Activated T-helper 1 cell treated with anti-CD3 and anti-CD28 coated beads, Interleukin-12 subunit alpha, Interleukin-12 subunit beta, Interleukin-2, Interleukin-4 antibody, amounts not matched to agents 30 ng/mL and 10 ng/mL and 1 ng/mL, durations not matched to agents 14 hours and 24 hours and 36 hours (primary cell): ENCODE measurements at places on chromosomes 13 and 19.
A peak's percentile ranks its signal among the peaks of the same experiment; 100 is the strongest.

DNA sequence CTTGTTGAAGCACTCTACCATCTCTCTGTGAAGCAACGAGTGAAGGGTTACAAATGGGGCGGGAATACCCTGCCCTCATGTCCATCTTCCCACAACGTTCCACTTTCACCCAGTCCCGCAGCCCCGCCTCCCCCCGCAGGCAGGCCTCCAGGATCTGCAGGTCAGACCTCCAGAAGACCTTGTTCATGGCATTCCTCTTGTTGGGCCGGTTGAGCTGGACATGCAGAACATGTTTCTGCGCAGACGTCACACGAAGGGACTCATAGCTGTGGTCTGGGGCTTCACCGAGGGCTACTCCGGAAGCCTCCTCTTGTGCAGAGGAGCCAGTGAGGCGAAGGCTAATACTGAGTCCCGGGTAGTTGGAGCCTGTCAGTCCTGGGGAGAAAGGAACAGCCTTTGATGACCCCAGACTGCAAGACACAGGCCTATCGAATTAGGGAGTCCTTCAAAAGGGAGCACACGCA lies 420 bp downstream of the ECH1 start:
- H3K4me1 ChIP-seq, result peaks cover 22% of the 10 kb centered on the region
- H3K27ac ChIP-seq, result peak overlapping the region; percentile 95
- peaks cover 23% of the 10 kb centered on the region for H3K36me3 ChIP-seq
- H3K4me3 ChIP-seq, result peak overlapping the region; percentile 89
- DNase-seq, result no peak
- no peaks in the 10 kb centered on the region for H3K27me3 ChIP-seq

DNA sequence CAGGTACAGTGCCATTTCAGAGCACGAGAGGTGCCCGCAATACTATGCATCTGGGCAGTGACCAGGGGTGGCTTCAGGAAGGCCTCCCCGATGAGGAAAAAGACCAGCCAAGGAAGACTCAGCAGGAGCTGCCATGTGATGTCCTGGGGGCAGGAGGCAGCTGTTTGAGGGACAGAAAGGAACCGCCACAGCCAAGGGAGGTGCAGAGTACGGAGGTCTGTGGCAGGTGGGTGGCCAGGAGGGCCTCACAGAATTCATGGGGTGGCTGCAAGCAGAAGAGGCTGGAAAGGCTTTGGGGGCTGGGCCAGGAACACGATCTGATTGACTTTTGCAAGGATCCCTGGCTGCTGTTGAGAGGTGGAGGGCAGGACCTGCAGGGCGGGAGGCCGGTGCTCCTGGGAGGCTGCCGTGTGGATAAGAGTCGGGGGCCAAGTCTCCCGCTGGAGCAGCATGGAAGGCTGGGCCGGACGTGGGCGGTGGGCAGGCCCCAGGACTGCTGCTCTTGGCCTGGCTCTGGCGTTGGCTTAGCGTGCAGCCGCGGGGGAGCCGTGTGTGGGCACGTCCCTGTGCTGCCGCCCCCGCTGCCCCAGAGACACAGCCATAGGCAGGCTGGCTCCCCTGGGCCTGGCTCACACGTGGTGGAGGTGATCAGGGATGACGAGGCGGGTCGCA lies 29.1 kb downstream of the CEBPA start:
- H3K27me3 ChIP-seq, result no peaks in the 10 kb centered on the region
- no peak for DNase-seq
- H3K27ac ChIP-seq, result no peak overlapping the region
- no peaks in the 10 kb centered on the region for H3K36me3 ChIP-seq
- no peak overlapping the region for H3K4me3 ChIP-seq
- H3K4me1 ChIP-seq, result peaks cover 10% of the 10 kb centered on the region

- peak overlapping the region; percentile 96 for H3K4me3 ChIP-seq
- H3K36me3 ChIP-seq, result peaks cover 59% of the 10 kb centered on the region
- no peak overlapping the region for H3K27ac ChIP-seq
- no peak for DNase-seq
- H3K4me1 ChIP-seq, result peaks cover 25% of the 10 kb centered on the region
Observed at GRCh38 chr19:21143854-21144253, 2.0 kb downstream of the ZNF431 start.

DNA sequence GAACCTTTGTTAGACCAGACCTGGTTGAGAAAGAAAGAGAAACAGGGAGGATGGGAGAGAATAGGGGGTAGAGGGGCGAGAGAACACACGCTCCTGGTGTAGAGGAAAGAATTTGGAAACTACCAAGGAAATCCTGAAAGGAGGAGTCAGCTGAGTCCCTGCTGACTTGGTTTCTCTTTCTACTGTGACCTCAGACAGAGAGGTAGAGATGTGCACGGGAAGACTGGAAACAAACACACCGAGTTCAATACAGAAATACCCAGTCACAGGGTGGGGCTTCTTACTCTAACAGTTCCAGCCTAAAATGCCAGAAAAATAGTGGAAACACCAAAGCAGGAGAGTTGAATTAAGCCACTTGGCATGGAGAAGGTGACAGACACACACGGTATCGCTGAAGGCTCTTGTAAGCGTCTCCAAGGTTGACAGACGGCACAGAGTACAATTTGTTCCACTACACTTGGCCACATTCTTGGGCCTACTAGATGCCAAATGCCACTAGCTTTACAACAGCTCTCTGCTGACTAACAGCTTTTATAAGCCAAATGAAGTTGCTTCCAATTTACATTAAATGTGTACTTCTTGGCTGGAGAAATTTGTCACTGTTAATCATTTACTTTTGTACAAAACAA lies 28.1 kb downstream of the LATS2 start:
- H3K4me1 ChIP-seq, result peaks cover 4% of the 10 kb centered on the region
- H3K36me3 ChIP-seq, result peaks cover 2% of the 10 kb centered on the region
- no peak for DNase-seq
- H3K27me3 ChIP-seq, result no peaks in the 10 kb centered on the region

DNA sequence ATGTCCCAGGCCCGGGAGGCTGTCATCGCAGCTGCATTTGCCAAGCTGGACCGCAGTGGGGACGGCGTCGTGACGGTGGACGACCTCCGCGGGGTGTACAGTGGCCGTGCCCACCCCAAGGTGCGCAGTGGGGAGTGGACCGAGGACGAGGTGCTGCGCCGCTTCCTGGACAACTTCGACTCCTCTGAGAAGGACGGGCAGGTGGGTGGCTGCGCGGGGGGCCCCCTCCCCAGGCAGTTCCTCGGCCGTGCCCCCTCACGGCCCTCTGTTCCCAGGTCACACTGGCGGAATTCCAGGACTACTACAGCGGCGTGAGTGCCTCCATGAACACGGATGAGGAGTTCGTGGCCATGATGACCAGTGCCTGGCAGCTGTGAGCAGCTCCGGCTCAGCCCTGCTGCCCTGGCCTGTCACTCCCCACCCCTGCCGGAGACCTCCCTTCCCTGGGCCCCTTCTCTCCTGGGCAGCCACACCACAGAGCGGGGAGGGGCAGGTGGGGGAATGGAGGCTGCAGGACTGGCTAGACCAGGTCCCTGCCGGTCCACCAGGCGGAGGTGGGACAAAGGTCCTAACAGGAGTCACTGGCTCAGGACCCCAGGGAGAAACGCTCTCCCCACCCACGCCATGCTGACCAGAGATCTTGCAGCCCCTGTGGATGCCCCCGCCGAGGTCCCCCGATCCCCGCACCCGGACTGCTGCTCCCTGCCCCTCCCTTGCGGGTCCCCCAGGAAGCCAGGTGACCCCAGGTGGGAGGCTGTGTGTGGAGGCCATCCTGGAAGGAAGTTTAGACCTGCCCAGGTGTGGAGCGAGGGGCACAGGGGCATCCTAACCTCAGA lies 1.1 kb downstream of the CAPS start:
- peaks cover 10% of the 10 kb centered on the region for H3K36me3 ChIP-seq
- H3K4me1 ChIP-seq, result no peaks in the 10 kb centered on the region
- DNase-seq, result no peak
- H3K27ac ChIP-seq, result no peak overlapping the region

DNA sequence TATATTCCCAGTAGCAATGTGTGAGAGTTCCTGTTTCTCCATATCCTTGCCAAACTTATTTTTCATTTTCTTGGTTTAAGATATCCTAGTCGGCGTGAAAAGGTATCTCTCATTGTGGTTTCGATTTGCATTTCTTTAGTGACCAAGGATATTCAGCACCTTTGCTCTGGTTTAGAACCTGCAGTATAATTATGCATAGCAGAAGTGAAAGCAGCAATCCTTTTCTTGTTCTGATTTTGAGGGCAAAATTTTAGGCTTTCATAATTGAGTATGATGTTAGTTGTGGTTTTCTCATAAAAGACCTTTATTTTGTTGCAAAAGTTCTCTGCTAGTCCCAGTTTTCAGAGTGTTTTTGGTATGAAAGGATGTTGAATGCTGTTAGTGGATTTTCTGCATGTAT lies 491.0 kb downstream of the FGF9 start:
- H3K27me3 ChIP-seq, result peaks cover 1% of the 10 kb centered on the region
- no peak overlapping the region for H3K4me3 ChIP-seq
- H3K4me1 ChIP-seq, result peaks cover 19% of the 10 kb centered on the region
- no peak for DNase-seq

DNA sequence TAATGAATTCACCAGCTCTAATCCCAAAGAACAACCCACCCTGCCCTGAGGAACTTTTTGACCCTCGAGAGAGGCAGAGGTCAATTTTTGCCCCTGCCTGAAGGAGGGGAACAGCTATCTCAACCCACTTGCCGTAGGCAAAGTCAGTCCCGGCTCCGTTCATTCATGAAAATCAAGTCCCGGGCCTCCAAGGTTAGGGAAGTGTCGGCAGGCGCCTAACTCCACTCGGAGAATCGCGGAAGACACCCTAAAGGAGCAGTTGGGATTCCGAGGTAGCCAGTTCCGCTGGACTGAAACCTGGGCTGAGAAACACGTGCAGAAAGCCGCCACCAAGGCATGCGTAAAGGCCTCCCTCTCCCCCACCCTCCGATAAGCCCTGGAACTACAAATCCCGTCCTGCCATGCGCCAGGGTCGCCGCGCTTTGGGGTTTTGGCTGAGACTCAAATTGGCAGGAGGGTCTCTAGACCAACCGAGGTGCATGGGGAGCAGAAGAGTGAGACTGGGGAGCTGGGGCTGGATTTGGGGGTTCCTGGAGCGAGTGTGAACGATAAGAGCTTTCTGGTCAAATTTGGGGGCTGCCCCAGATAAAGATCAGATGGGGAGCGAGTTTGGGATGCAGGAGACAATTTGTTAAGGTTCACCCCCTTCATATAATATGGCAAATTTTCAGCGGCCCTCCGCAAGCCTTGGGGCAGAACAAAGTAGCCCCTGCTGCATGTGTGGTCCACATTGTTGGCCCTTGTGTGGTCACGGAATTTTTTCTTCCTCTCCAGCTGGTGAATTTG lies at the start of gene TNPO2:
TNPO2 (minus strand) TSS at position 292 of the 786 bp plus-strand sequence. CDS start 2,955 bp downstream, outside the sequence.
- H3K27me3 ChIP-seq, result no peaks in the 10 kb centered on the region
- peaks cover 37% of the 10 kb centered on the region for H3K36me3 ChIP-seq
- peak within 1 kb of the TSS; percentile 98 for H3K27ac ChIP-seq
- peak; percentile 65 for DNase-seq
- H3K4me3 ChIP-seq, result peak within 1 kb of the TSS; percentile 99
- peaks cover 43% of the 10 kb centered on the region for H3K4me1 ChIP-seq
